Ovary (tissue), 10 donors: ENCODE measurements at places on chromosomes 2 and 18. TPM values are rescaled to one million over a fixed set of nuclear protein-coding genes. Genes with fewer than 3 reads are reported as not detected.
A peak's percentile ranks its signal among the peaks of the same experiment; 100 is the strongest.

The RNU2-63P gene
- total RNA-seq: not detected

The PSMA8 gene
- total RNA-seq: not detected

The HRH4 gene
- total RNA-seq: not detected

The LRP2 gene
- 0.28 TPM for total RNA-seq

DNA sequence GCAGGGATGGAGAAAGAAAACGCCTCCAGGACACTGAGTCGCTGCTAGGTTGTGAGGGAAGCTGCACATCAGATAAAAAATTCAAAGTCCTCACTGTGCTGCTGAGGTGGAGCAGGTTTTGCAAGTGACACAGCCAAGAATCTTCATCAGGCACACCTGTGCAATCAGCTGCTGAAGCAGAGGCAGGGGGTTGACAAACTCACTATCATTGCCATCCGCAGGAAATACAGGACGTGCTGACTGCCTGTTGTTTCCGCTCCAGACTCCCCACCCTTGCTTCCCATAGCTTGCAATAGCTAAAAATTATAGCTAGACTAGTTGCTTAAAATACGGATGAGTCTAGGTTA is 147.8 kb upstream of the FHL2 start:
- no peak for DNase-seq

- DNase-seq: peak; percentile 37
These were observed 117.9 kb downstream of the NRP2 start for GRCh38 chr2:205800224-205800623.

DNA sequence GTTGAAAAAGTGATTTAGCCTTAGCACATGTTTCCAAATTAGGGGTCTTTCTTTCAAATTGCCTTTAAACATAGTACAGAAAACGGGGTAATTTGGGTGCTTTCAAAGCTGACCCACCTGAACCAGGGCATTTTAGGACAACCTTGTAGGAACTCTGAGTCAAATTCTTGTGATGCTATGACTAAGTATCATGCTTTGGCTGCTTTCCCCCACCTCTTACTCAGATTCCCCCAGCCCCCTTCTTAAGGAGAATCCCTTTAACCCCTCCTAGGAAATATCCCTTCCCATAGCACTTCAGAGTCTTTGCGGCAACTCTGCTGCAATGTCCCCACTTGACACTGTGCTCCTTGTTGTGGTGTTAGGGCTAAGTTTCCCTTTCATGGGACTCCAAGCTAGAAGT is 18.6 kb upstream of the KLF7 start:
- no peak for DNase-seq

DNA sequence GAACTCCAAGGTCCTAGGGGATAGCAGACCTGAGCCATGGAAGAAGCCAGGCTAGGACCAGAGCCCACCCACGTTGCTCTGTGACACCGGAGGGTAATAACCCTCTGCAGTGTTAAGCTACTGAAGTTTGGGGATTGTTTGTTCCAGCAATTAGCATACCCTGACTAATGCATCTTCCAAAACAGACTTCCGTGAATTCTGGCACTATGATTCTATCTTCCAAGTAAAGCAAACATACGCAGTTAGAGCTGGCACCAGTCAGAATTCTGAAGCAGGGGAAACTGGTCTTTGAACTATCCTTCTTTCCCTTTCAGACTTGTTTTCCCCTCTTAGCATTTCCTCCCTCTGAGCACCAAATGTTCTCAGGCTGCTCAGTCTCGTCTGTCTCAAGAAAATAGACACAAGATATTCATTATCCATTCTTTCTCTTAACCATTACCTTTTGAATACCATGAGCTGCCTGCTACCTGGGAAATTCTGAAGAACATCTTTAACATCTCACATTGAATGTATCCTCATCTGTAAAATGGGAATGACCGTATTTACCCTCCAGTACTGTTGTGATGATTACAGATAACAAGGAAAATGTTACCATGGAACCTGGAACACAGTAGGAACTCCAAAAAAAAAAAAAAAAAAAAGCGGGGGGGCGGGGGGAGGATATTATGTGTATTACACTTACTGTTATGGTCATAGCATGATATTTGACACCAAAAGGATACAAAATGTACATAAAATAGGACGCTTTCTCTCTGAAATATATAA is 108.2 kb downstream of the TCF4 start:
- DNase-seq: no peak

GRCh38 chr2:217366966-217367365 is 507.1 kb upstream of the TNP1 start:
- DNase-seq: no peak

- DNase-seq: no peak
These were observed 15.7 kb downstream of the MAL start for GRCh38 chr2:95041060-95041823.

- no peak for DNase-seq
These were observed 130.4 kb upstream of the DSEL start for GRCh38 chr18:67646890-67647289.

- no peak for DNase-seq
These were observed 31.7 kb upstream of the ITPRID2 start for GRCh38 chr2:181859803-181860202.

GRCh38 chr2:238251331-238251730 is 11.5 kb upstream of the HES6 start:
- no peak for DNase-seq

DNA sequence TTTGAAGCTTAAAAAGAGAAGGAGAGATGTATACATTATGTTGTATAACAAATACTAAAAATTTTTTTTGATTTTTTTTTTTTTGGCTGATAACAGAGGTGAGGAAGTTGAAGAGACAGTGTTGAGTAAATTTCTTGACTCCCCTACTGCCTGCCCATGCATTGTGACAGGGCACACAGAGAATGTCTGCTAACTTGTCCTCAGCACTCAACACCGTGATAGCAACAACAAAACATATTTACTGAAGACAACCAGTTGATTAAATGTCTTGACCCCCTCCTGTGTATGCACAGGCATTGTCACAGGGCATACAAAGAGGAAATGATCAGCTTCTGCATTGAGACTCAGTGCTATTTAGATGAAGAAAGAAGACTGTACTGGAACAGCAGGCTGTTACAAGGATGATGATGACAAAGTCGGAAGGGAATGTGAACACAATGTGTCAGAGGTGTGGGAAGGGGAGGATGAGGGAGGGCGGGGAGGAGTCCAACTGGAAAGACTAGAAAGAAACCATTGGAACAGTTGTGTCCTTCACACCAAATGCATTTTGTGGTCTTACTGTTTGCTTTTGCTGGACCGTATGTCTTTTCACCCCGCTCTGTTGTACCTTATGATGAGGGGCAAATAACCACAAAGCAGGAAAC is 89.5 kb downstream of the CERS6 start:
- DNase-seq: no peak

DNA sequence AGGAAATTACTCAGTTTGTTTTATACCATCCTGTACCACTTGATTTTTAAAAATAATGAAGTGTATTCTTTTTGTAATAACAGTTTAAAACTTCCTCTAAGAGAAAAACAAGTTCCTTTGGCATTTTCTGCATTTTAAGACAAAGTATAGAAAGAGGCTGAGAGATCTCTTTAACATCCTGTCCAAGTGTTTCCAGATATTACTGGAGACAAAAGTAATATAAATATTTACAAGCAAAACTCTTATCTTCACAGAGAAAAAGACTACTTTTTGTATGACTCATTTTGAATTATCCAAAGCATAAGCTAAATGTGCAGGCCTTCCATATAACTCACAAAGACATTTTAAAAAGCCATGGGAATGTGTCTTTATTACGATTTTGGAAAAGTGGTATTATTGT is 221.1 kb downstream of the RDH14 start:
- no peak for DNase-seq

- no peak for DNase-seq
These were observed 4.5 kb downstream of the EMX1 start for GRCh38 chr2:72921853-72922252.

DNA sequence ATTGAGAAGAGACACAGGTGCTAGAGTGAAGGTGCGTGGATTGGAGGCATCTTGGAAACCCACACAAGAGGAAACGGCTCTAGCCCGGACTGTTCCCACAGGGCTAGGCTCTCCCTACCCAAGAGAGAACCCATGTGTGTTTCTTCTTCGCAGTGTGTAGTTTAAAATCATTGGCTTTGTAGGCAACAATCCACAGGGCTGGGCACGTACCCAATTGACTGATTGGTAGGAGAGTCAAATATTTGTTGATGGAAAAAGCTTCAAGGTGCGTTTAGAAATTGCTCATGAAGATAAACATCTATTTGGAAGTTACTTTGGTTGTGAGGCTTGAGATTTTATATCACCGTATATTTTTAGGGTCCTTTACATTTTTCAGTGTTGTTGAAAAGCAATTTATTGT is 13.2 kb upstream of the YWHAQ start:
- DNase-seq: no peak

- no peak for DNase-seq
These were observed 93.1 kb downstream of the CABLES1 start for GRCh38 chr18:23228102-23229061.

- no peak for DNase-seq
These were observed 663 bp downstream of the C2orf49 start for GRCh38 chr2:105338020-105338385.
